Stimulated activated CD8-positive, alpha-beta memory T cell treated with anti-CD3 and anti-CD28 coated beads, Interleukin-4, amount 100 ng/mL, for 1 hour (primary cell): ENCODE measurements at places on chromosomes 5 and 9.

DNA sequence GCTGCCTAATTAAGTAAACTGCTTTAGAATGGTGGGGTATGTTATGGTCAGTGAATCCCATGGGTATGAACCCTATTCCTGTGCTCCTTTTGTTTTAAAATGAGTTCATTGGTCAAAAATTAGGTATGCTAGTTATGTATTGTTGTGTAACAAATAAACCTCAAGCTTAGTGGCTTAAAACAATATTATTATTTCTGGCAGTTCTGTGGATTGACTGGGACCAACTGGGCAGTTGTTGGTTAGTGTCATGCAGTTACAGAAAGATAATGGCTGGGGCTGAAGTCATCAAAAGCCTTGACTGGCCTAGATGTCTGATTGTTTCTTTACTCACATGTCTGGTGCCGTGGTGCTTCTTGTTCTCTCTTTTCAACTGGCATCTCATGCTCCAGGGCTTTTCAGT, 8.9 kb upstream of the PTAR1 start:
- no peak for DNase-seq

GRCh38 chr9:122354536-122355199, 16.2 kb upstream of the PTGS1 start:
- no peak for DNase-seq

DNA sequence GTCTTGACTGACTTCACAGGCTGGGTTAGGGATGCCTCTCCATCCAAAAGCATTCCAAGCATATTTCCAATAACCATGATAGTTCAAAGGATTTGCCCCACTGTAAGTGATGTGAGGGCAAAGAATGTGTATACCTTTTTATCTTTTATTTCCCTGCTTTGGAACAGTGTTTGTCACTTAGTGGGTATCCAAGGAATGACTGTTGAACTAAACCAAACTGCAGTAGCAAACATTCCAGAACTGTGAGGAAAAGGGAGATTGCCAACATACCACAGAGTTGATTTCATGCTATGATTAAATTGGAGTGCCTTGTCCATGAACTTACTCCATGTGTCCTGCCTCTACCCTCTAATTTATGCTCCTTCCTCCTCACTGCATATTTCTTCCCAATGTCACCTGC, 400.0 kb downstream of the KIAA0825 start:
- no peak for DNase-seq

DNA sequence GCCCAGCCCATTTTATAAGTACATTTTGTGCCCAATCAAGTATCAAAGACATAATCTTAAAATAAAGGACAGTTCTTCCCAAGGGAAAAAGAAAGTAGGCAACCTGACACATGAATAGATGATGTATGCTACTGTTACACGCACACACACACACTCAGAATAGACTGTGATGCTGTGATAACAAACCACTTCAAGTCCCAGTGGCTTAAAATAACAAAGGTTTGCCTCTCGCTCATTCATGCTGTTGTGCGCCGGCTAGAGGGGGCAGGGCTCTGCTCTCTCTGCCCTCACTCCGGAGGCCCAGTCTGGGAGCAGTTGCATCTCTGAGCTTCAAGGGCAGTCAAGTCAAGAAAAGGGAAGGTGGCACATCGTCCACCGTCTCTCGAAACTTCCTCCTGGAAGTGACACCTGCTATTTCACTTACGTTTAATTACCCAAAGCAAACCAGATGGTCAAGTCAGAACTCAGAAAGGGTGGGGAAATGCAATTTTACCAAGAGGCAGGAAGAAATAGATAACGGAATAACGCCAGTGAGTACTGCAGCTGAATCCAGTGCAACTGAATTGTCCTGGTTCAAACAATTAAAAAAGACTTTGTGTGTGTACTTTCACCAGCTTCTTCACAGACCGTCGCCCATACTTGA, 43.3 kb downstream of the ANKRD33B start:
- DNase-seq: no peak

DNA sequence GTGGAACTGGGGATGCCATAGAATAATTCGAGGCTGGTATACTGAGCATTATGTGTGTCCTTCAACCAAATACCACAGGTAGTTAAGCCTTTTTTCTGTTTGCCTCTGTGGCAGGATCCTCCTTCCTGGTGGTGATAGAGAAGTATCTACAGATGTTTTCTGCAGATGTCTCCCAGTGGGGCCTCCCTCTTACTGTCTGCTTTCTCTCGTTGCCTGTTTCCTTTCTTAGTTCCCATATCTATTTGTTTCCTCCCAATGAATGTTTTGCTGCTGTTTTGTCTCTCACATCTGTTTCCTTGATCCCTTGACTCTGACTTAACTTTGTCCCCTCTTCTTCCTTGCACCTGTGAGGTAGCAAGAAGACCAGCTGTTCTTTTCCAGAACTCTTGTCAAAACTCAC, 130.9 kb upstream of the NUDT12 start:
- DNase-seq: no peak

DNA sequence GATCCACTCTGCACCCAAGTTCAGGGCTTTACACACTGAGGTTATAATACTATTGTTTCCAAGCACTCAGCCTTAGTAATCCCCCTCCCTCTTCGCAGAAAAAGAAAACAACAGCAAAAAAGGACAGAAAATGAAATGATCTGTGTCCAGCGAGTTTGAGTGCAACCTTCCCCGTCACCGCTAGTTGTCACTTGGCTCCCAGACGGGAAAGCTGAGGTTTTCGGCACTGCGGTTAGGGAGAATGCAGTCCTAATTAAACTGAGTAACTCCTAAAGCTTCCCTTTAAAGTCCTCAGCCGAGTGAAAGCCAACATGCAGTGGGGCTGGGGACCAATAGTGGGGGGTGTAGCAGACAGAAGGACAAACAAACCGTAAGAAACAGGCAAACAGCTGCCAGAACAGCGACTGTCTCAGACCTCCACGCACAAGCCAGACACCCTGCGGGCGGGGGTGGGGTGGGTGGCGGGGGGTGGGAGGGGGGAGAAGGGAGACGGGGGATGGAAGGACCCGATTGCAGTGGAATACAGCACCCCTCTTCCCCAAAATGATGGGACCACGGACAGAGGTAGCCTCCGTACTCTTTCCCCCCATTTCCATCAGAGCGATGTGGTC, 680 bp downstream of the GLRA1 start:
- DNase-seq: no peak
